GM12891 (cell line): ENCODE measurements at places on chromosomes 11 and 22.

DNA sequence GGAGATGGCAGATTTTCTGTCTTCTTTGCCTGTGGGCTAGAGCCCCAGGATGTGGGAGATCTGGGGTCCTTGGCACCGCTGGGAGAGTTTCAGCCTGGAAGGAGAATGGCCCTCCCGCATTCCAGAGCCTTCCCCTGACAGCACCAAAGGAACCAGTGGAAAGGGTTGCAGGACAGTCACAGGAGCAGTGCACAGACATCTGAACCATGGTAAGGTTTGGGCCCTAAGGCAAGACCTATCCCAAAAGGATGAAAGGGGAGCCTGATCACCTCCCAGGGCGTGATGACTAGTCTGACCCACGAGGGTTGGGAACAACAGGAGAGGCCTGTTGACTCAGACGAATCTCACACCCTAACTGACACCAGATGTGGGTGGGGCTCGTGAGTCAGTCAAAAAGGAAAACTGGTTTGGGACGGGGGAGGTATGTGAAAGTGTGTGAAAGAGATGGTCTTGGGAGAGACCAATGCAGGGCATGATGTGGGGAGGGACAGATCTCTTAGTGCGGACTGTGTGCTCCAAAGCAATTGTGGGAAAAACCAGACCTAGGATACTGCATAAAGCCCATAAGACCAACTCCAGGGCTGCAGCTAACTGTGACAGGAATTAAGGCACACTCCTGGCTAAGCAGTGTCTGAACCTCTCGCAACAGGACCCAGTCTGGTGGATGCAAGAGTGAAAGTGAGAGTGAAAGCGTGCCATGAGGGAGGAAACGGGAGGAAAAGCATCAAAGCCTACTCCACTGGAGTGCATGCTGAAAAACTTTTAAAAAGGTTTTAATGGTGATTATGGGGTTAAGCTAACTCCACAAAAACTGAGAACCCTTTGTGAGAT, 39.1 kb upstream of the GLYAT start:
- no peak for DNase-seq

GRCh38 chr22:32653823-32654222, 147.7 kb upstream of the TIMP3 start:
- no peak for DNase-seq

DNA sequence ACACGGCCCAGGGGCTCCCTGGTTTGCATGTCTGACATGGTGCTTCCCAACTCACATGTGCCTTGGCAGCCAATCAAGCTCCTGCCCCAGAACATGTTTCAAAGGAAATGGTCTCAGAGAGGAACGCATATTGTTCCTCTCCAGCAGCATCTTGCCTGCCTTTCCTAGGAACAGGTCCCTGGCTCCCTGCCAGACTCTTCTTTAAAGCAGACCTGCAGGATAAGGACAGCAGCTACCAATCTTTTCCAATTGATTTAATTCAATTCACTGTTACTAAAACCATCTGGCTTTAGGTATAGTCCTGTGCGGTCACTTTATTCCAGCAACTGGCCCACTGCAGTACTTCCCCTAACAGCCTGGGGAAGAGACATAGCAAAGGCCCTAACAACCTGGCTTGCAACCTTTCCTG, 79.9 kb downstream of the AMBRA1 start:
- no peak for DNase-seq

DNA sequence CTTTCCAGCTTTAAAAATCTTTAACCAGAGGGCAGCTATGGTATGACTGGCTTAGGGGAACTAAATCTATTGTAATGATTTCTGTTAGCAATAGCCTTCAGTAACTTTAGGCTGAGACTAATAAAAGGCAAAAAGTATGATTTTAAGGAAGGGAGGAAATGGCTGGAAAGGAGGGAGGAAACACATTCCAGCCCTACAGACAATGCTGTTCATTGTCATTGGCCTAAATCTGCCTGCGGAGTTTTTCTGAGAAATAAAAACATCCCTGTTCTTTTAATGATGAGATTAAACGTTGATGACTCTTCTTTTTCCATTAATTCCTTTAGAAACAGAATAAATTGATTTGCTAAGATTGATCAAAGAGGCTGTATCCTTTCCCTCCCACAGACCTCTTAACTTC, 99.6 kb upstream of the GRAMD1B start:
- DNase-seq: no peak

- no peak for DNase-seq
Measured at GRCh38 chr11:92897487-92897886, 72.0 kb upstream of the MTNR1B start.

- no peak for DNase-seq
Measured at GRCh38 chr11:120149246-120149645, 11.3 kb upstream of the TRIM29 start.

DNA sequence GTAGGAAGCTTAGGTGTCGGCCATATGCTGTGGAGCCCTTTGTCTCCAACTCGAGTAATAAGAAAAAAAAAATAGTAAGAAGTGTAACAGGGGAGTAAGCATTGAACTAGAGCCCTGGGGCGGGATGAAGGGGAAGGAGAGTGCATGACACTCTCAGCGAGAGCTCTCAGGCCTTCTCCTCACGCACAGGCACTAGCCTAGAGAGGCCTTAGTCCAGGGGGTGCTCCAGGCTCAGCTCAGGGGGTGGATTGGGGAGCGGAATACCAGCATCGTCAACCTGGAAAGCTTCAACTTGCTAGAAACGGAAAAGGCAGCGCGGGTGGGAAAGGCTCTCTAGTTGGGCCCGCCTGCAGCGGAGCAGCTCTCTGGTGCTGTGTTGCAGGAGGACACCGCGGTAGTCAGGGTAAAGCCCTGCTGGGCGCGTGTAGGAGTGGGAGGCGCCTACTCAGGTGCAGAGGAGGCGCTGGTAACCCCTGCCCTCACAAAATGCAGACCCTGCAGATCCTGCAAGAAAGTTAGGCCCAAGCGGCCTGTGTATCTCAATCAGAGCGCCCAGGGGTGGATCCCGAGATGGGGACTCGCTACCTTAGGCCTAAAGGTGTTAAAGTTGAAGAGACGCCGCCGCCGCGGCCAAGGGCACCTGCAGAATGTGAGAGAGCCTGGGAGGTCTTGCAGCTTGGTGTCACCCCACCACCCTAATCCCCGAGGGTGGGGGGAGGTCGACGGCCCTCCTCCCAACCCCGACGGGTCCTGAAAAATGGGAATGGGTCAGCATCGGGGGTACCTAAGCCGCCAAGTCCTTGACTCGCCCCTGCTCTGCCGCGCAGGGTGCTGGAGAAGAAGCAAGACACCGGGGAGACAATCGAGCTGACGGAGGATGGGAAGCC, 2.8 kb downstream of the SLC17A6 start:
- no peak for DNase-seq

DNA sequence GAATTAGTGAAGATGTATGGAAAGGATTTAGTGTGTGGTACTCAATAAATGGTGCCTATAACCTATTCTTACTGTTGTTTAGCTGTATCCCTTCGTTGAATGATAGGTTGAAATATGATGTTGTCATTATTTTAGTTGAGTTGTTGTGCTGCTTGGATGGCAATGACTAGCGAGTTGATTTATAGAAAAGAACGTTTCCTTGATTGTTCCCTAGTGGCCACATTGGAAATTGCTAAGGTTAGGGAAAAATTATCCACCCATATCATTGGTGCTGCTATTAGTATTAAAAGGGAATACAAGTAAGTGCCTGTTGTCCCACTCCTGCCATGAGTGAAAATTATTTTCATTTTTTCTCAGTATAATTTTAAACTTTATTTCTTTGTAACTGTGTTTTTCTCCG, 14.5 kb downstream of the EMSY start:
- DNase-seq: no peak

GRCh38 chr11:81787584-81788049, 946.0 kb downstream of the FAM181B start:
- DNase-seq: no peak

DNA sequence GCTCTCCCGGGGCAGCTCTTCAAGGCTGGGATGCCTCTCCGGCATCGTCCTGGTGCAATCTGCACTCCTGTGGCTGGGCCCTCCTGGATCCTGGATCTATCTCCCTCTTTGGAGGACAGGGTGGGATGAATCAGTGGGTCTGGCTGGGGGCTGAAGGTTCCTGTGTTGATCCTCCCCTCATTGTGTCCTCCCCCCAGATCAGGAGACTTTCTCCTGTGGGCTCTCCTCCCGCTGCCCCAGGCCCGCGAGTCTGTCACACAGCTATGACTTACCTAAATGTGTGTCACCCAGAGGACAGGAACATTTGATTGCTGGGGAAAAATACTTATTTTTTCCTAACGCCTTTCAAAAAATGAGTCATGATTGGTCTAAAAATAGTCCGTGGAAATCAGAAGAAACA, 106.8 kb upstream of the NECTIN1 start:
- DNase-seq: no peak

DNA sequence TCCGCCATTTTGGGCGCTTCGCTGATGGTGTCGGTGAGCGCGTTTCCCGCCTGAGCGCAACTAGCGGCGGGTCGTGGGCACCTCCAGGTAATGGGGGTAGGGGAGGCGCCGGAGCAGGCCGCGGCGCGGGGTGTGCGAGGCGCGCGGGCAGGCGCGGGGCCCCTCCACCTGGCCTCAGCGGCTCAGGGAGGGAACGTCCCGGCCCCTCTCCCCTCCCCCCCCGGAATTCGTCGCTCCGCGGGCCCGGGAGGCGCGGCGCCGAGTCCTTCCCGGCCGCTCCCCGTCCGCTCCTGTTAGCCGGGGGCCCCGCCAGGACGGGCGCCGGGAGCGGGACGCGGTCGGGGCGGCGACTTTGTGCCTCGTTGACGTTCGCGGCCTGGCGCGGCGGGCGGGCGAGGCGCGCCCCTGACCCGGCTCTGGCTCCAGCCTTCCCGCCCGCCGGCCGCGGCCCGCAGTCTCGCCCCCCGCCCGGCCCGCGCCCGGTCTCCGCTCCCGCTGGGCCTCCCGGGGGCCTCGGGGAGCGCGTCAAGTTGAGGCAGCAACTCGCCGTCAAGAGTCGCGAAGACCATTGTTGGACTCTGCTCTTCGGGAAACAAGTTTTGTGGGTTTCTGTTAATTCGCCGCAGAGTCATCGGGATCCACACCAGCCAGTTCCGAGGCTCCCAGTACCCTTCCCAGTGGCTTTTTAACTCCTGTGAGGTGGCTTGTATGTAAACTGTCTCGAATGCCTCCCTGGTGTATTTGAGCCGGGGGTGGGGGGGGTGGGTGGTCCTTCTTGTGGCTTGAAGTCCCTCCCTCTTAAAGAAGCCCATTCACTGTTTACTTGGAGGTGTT, at the start of gene PPP6R3:
Gene PPP6R3, plus strand, starts transcription at position 12 of the 834 bp plus-strand sequence. CDS start 76,913 bp downstream, outside the sequence.
- no peak for DNase-seq

DNA sequence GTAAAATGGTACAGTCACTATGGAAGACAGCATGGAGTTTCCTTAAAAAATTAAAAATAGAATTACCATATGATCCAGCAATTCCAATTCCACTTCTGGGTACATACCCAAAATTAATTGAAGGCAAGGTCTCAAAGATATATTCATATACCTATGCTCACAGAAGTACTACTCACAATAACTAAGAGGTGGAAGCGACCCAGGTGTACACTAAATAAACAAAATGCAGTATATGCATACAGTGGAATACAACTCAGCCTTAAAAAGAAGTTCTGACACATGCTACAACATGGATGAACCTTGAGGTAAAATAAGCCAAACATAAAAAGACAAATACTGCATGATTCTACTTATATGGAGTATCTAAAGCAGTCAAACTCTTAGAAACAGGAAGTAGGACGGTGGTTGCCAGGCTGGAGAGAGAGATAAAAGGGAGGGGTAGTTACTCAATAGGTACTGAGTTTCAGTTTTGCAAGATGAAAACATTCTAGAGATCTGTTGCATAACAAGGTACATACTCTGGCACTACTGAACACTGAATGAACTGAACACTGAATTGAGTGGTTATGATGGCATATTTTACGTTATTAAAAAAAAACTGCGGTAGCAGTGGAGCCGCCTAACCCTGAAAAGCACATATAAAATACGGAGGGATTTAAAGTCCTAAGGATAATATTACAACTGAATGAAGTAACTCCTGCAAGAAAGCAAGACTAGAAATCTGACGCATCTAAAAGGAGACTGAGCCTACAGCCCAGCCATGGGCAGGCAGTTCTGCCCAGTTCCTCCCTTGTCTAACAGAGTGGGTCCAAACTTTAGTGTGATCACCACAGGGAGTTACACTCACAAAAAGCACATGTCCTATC, 12.8 kb downstream of the DGCR2 start:
- DNase-seq: no peak

DNA sequence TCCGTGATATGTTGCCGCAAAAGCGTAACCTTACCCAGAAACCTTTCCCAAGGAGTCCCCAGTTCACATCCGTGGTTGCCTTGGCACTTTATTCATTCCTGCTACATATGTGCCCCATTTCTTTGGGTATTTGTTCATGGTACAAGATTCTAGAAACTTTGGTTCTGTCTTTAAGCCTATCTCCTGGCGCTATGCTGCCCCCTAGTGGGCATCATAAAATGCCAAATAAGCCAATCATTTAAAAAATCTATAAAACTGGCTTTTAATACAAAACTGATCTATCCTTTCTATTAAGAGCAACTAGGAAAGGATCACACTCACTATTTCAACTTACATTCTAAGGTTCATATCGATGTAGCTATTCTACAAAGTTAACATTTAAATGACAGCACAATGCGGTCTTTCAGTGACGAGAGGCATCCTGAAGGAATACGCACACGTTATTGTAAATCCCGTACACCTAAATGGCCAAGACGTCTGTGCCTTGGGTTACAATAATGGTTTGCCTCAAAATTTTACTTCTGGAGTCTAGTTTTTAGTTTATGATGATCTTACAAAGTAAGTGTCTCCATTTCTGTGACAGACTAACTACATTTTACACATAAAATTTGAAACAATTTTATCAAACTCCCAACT, 16.2 kb downstream of the PIWIL3 start:
- DNase-seq: no peak

DNA sequence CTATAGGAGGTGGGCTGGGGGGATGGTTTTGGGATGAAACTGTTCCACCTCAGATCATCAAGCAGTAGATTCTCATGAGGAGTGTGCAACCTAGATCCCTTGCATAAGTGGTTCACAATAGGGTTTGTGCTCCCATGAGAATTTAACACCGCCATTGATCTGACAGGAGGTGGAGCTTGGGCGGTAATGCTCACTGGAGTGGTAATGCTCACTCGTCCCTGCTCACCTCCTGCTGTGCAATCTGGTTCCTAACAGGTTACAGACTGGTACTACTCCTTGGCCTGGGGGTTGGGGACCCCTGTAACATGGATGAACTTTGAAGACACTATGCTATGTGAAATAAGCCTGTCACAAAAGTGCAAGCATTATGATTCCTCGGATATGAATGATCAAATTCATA, 87.0 kb upstream of the CLNS1A start:
- DNase-seq: no peak

DNA sequence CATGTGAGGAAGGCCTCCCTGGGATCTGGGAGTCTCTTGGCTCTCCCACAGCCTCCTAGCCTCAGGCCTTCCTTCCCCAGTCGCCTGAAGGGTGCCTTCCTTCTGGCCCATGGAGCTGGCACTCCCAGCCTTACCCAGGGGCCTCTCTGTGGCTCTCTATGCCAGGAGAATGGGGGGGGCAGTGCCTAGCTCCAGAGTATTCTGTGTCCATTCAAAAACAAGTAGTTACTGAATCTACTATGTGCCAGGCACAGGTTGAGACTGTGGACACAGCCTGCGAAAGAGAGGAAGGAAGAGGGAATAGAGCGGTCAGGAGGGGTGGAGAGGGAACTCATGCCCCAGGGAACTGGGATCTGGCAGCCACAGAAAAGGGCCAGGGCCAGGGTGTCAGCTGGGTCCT, 2.7 kb upstream of the PLA2G3 start:
- no peak for DNase-seq
